Activated CD4-positive, CD25-positive, alpha-beta regulatory T cell treated with anti-CD3 and anti-CD28 coated beads, Interleukin-2, amount 50 U/mL, for 72 hours (primary cell): ENCODE measurements at places on chromosomes 7 and 10.

DNA sequence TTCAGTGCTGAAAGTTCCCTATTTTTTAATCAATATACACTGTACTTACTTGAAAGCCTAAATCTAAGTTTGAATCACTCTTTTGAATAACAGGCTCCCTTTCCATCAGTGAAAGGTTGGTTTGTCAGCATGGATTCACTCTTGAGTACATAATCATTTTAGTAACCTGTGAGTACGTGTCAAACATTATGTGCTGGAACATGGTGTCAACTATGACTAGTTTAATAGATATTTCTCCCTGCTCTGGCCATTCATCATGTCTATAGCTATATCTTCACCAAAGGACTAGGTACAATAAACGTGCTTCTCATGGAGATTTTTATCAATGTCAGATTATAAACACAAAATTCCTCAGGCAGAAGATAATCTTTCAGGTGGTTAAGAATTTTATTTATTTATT lies 61.7 kb upstream of the MDFIC start:
- DNase-seq: no peak

DNA sequence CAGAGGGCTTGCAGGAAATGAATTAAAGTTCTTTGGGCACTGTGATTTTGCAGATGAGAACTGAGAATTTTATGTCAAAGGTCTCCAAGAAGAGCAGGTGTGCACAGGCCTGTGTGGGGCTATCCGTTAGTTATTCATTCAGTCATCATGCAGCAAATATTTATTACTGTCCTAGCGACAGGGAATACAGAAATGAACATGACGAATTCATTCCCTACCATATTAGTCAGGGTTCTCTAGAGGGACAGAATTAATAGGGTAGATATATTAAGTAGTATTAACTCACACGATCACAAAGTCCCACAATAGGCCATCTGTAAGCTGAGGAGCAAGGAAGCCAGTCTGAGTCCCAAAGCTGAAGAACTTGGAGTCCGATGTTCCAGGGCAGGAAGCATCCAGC lies 2.9 kb upstream of the MMP21 start:
- DNase-seq: no peak

DNA sequence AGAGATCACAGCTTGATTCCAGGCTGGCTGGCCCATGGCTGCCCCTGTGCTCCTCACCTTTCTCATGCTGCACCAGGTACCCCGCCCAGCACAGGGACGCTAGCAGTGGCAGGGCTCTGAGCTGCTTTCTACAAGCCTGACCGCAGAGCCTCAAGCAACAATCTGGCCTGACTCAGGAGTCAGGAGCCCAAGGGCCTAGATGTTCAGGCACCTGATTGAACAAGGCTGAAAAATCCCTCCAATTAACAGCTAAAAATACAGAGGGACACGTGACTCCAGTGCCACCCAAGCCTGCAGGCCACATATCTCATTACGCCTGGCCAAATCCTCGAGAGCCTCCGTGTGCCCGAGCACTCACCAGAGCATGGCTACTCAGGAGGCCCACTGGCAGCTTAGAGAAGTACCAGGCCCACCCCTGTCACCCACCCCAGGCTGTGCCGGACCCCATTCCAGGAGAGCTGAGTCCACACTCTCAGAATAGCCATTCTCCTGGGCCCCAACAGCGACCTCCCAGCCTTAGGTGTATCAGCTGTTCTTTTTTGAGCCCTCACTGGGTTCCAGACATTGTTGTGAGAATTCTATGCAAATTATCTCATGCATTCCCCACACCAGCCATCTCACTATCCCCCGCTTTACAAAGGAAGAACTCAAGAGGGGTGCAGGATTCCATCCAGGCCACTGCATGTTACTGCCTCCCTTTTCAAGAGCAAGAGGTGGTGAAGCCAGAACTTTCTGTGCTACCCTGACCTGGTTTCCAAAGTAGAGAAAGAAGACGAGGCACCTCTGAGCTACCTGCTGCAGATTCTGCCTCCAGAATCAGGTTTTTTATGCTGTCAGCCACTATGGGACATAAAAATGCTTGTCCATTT lies 98.3 kb downstream of the COL13A1 start:
- DNase-seq: no peak

DNA sequence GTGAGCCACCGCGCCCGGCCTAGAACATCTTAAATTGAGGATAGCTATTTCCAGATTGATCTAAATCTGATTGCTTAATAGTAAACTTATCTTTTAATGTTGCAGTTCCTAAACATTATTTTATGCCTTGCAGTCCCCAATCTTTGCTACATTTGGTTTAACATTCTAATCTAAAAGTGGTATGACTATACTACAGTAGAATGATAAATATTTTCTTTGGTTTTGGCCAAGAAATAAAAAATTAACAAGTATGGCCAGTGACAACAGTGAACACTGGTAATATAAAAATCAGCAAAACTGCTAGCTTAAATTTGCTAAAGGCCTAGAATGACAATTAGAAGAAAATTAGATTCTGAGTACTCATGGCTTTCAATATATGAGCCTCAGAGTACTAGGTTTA lies 73.5 kb downstream of the CDK6 start:
- DNase-seq: no peak

DNA sequence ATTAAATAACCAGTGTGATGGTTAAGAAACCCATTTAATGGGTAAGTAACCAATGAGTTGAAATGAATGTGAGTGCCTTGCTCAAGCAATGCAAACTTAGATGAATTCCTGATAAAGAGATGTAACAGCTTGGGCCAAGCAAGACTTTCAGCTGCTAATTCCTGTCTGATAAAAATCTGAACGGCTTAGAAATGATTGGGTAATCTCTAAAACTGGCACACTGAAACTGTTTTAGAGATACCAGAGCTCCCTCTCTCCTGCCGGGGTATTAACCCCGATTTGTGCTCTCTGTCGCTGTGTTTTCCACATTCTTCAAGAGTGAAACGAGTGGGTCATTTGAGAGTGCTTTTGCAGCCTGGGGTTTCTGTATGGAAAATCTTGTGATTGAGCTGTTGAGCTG lies 534.9 kb upstream of the GALNT17 start:
- no peak for DNase-seq
